Renal pelvis (tissue), 12 donors: ENCODE measurements at places on chromosomes 11 and 22. TPM values are rescaled to one million over a fixed set of nuclear protein-coding genes. Genes with fewer than 3 reads are reported as not detected.

- DNase-seq: no peak
Observed at GRCh38 chr11:74237541-74237940, 66.5 kb downstream of the PPME1 start.

DNA sequence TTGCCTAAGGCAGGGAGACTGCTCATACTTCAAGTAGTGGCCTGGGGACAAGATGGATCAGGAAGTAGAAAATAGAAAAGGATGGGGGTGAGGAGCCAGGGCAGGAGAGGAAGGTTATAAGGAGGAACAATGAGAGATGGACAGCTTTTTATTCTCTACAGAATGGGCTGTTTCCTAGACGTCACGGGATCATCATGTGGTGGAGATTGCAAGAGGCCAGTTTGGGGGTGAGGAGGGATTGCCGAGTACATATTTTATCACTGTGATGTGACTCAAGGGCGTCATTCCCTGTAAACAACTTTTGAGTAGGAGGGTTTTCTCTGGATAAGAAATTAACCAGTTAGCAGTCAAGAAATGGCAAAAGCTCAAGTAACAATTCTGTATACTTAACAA is 406.3 kb downstream of the ETS1 start:
- DNase-seq: no peak

- no peak for DNase-seq
Observed at GRCh38 chr11:21069909-21070308, 400.5 kb downstream of the NELL1 start.

DNA sequence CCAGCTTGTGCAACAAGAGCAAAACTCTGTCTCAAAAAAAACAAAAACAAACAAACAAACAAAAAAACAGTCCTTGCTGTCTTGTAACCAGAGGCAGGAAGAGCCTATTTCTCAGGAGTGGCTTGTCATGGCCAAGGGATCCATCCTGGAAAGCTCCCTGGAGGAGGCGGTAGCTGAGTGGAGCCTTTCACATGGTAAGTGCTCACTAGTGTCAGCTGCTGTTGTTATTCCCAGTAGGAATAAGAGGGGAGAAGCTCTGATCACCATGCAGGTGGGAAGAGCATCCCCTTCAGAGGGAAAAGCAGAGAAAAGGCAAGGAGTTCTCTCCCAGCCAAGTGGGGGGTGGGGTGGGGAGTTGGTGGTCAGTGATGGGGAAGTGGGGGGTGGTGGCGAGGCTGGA is 54.6 kb upstream of the WNT7B start:
- no peak for DNase-seq

GRCh38 chr11:69444381-69445130 is 36.9 kb upstream of the LINC01488 start:
- DNase-seq: no peak

DNA sequence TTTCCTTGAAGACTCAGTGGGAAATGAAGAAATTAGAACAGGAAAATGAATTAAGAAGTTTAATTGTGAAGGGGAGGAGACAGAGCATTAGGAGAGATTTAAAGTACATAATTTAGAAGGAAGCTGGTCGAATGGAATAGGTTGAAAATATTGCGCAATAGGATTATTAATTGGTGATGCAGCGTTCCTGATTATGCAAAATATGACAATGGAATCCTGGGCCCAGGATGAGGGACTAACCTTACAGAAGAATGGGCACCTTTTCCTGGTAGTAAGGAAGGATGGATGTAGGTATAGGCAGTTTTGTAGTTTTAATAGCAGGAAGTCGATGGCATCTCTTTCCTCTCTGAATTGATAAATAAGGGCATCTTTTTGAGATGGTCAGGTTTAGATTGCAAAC is 7.8 kb downstream of the TTC12 start:
- DNase-seq: no peak

DNA sequence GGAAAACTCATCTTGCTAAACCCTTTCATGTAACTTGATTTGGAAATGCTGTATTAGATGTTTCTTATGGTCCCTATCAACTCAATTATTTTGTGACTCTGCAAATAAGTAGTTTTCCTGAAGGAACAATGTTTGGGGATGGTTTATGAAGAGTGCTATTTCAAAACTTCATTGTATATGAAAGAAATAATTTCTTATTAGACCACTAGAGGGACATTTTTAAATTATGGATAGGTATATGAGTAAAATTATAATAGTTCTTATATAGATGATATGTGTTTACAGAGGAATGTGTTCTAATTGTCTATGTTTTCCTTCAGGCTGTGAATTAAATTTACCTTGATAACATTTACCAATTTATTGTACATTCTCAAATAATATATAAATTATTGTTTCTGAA is 509.4 kb upstream of the RAG2 start:
- DNase-seq: no peak

GRCh38 chr22:45208993-45209838 is 31.5 kb downstream of the KIAA0930 start:
- no peak for DNase-seq

GRK2 gene
- polyA plus RNA-seq: 57.6 TPM

MTFP1 gene
- 12.0 TPM for polyA plus RNA-seq

DNA sequence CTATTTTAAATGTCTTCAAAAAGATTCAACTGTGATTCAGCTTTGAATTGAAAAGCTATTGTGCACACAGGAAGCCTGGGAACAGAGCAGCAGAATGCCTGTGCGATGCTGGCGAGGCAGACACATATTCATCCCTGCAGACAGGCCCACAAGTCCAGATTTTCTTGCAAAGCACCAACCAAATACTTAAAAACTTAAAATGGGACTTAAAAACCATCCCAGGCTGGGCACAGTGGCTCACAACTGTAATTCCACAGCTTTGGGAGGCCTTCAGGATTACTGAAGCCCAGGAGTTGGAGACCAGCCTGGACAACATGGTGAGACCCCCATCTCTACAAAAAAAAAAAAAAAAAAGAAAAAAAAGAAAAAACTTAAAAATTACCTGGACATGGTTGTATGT is 122.6 kb upstream of the SERPIND1 start:
- no peak for DNase-seq

GRCh38 chr11:68892576-68892975 is 11.1 kb downstream of the MRPL21 start:
- DNase-seq: no peak

DDTL gene
- polyA plus RNA-seq: 13.1 TPM

- DNase-seq: no peak
Observed at GRCh38 chr11:66625041-66625751, 8.8 kb downstream of the RBM14 start.
